Cortex of kidney (tissue), 1 donor: ENCODE measurements at places on chromosomes 7 and 10.

- no peak for DNase-seq
Observed at GRCh38 chr10:86123304-86123703, 243.3 kb downstream of the GRID1 start.

DNA sequence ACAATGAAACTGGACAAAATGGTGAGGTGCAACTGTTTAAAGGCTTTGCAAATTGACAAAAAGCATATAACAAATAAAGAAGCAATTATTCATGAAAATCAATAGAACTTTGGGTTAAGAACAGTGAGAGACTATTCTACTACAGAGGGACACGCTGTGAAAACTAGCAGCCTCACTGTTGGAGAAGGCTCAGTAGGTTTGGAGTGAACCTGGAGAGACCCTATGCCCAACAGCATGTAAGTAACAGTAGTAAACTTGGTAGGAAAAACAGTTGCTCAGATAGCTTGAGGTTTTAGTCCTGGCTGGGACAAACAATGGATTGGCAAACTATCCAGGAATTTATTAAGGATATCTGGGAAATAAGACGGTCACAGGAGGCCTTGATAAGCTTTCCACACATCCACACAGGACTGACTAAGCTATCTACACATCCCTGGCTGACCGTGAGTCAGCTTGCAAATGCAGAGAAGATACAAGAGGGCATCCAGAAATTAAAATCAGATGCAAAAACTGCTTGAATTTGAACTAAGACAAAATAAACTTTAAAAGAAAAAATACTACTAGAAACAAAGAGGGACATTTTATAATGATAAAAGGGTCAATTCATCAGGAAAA lies 15.9 kb downstream of the FAM149B1 start:
- DNase-seq = no peak

DNA sequence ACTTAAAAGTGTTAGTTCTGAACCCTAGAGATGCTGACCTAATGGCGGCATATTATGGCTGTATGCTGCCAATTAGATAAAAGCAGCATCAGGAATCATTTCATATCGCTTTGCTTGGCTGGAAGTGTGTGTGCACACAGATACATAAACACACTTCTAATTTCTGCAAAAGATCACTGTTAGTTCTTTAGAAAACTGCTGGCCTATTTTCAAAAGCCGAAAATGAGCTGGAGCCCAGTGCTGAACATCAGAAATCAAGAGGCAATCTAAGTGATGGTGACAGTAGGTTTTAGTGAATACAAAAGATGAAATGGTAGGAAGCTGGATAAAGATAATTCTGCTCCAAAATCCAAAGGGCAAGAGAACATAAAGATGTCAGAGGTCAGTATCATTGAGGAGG lies 745.8 kb upstream of the LRRTM3 start:
- no peak for DNase-seq

GRCh38 chr10:26714415-26715136 lies 17.1 kb downstream of the PDSS1 start:
- no peak for DNase-seq

GRCh38 chr7:157500171-157500960 lies 163.6 kb downstream of the DNAJB6 start:
- DNase-seq = no peak

- DNase-seq = no peak
Observed at GRCh38 chr10:29039677-29040189, 249.1 kb upstream of the LYZL1 start.

GRCh38 chr10:12594448-12594944 lies 245.1 kb downstream of the CAMK1D start:
- DNase-seq = no peak

GRCh38 chr7:116209561-116210070 lies 723 bp upstream of the TES start:
- DNase-seq = no peak

- DNase-seq = no peak
Observed at GRCh38 chr10:17001961-17002749, 127.5 kb downstream of the CUBN start.

- DNase-seq = no peak
Observed at GRCh38 chr10:30455816-30456215, 21.8 kb downstream of the MAP3K8 start.

GRCh38 chr10:119233123-119233820 lies 25.9 kb downstream of the GRK5 start:
- DNase-seq = no peak

DNA sequence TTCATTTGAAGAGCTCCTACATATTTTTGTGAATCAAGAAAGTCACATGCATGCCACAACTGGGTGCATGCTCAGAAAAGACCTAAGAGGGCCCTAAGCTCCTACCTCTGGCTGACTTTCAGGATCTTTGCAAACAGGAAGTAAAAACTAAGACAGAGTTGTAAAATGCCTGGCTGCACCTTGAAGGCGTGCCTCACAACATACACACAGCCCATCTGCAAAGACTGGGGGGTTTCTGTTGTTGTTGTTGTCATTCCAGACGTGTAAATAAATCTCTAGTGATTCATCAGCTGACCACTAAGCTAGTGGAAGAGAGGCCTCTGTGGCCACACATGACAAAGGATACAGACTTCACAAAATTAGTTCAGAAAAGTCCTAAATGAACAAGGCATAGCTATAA lies 31.8 kb downstream of the SMURF1 start:
- DNase-seq = no peak

DNA sequence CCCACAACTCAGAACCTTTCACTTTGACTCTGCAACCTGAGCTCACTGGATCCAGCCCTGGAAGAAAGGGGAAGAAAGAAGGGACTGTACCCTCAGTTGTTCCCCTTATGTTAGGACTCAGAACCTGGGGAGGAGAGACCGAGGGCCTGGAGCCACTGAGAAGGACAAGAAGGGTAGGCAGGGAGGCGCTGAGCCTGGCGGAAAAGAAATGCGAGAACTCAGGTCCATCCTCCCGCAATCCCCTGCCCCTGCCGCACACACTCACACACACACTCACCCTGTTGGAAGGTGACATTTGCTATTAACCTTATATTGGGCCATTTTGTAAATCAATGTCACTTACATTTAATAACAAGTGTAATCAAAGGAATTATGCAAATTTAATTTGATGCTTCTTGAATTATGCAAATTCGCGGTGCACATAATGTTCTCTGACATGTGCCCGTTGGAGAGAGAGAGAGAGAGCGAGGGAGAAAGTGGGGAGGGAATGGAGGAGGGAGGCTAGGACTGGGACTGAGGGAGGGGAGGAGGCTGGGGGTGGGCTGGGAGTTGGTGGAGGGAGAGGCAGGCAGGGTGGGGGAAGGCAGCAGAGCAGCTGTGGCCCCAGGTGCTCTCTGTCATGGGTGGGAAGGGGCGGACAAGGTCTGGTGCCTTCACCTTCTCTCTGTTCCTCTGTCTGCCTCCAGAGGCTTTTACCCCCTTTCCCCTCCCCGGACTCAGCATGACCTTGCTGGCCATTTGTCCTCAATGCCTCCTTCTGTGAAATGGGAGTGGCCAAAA lies 99.6 kb upstream of the PAX2 start:
- DNase-seq = no peak

DNA sequence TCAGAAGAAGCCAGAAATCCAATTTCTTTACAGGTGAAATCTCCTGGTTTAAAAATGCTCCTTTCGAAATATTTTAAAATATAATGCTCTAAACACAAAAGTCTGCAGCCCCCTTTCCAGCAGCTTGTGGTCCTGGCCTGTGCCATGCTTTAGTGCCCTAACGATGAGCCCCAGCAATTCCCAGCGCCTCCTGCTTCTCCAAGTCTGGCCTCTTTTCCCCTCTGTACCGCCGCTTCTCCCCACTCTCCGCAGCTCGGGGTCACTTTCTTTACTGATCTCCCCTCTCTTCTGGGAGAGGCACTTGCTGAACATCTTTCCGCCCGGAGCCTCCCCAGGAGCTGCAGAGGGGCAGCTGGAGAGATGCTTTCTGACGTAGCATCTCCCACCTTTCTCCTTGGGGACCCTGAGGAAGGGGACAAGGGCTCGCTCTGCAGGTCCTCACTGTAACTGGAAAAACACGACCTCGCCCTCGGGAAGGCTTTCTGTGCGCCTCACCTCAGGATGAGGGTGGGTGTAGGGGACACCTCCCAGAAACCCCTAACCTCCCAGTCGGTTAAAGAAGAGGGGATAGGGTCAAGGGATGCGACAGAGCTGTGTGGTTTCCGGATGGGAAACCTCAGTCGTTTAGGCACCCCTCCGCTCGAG lies 565 bp upstream of the INA start:
- DNase-seq = no peak

DNA sequence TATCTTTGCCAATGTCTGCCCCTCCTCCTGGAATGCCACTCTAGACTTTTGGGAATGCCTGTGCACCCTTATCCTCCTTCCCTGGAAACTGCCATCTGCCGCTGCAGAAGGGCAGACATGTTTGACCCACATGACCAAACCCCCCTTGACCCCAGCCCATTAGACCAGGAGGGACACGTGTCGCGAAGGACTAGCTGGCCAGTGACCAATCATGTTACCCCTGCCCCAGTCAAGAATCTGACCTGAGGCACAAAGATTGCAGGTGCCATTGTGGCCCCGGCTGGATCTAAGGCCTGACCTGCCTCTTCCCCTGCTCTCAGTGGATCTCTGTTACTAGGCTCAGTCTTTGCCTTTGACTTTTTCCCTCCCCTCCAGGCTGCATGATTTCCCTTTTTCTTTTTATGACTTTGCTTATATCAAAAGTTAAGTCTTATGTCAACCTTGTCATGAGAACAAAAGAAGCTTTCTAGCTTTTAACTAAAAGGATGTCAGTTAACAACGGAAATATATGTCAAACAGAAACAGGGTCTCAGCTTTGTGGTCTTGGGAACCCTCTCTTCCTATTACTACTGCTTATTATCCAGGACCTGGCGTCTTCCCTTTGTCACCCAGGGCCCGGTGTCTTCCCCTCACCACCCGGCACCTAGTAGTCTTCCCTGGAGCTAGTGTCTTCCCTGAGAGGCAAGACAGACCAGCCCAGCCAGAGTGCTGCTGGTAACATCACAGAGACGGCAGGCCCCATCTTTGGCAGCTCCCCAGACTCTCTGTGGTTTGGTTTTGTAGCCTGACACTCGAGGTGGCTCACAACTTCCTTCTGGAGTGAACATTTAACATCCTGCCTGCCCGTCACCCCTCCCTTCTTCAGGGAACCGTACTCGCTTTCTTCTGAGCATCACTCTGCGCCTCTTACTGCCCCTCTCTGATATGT lies 24.4 kb upstream of the PPIF start:
- no peak for DNase-seq

- no peak for DNase-seq
Observed at GRCh38 chr10:114337510-114338462, 66.5 kb downstream of the AFAP1L2 start.

DNA sequence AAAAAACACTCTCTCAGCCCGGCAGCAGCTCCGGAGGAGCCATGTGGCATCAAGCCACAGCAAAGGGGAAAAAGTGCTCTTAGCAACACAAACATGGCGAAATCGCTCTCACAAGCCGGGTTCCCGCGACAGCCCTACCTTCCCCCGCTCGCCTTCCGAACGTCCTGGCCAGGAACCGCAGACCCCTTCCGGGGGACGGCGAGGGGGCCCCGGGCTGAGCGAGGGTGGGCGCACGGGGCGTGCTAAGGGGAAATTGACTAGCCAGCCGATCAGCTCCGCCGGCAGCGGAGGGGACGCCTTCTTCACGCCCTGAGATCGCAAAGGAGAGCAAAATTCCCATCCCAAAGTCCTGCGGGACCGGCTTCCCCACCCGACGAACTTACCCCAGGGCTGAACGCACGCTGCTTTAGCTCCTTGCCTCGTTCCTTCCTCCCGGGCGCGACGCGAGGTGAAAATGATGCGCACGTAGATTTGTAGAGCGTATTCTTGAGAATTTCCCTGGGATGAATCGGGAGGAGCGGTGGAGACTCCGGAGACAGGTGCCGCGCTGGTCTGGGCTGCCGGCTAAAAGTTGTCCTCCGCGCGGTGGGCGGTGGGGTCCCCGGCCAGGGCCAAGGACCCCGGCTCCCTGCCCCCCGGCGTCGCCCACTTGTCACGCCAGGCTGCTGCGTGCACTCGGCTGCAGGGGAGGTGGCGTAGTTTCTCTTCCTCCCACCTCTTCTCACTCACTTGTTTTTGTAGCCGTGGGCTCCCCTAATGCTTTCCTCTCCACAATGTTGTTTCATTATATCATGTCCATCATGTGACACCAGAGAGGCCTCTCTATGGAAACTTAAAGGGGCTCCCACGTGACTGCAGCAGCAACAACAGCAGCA lies 220.1 kb upstream of the MKLN1 start:
- DNase-seq = no peak

DNA sequence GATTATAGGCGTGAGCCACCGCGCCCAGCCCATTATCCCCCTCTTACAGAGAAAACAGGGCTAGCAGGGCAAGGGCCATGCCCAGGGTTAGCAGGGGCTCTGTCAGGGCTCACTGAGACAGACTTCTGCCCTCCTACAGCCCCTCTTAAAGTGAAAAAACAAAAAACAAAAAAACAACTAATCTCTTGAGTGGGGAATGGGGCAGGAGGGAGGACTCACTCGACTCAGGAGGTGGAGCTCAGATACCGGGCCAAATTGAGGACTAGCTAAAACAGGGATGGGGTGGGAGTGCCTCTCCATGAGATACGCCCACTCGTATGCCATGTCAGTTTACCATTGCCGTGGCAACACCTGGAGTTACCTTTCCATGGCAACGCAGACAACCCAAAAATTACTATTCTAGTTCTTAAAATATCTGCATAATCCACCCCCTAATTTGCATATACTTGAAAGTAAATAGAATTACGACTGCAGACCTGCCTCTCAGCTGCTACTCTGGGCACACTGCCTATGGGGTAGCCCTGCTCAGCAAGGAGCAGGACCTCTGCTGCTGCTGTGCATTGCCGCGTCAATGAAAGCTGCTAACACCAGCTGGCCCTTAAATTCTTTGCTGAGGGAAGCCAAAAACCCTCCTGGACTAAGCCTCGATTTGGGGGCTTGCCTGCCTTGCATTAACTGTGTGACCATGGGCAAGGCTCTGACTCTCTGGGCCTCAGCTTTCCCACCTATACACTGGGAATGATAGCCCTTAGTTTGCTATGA lies 13.4 kb downstream of the SSC4D start:
- no peak for DNase-seq

- no peak for DNase-seq
Observed at GRCh38 chr7:47664650-47665195, 82.8 kb upstream of the TNS3 start.

DNA sequence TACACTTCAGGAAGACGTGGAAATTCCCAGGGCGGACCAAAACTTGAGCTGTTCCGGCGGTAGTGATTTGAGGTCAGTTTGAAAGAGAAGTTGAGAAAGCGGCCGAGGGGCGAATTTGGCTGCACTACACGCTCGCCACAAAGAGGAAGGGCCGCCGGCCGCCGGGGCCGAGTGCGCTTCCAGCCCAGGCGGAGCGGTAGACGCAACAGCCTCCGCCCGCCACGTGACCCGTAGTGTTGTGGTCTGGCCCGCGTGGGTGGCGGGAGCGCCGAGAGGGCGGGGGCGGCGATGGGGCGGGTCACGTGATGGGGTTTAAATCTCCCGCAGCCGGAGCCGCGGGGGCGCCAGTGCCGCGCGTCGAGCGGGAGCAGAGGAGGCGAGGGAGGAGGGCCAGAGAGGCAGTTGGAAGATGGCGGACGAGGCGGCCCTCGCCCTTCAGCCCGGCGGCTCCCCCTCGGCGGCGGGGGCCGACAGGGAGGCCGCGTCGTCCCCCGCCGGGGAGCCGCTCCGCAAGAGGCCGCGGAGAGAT lies at the start of gene SIRT1:
Gene SIRT1 (plus strand): TSS at position 344 of the 529 bp plus-strand sequence. CDS start 66 bp downstream, at position 410.
- peak; percentile 67 for DNase-seq

- DNase-seq = no peak
Observed at GRCh38 chr10:104022026-104022425, 55.1 kb downstream of the SLK start.

GRCh38 chr7:47266131-47266706 lies 315.7 kb downstream of the TNS3 start:
- DNase-seq = no peak
